Activated CD4-positive, alpha-beta T cell treated with anti-CD3 and anti-CD28 coated beads, Interleukin-2, amount 10 ng/mL, durations not matched to agents 24 days and 14 days (primary cell): ENCODE measurements at places on chromosomes 16 and 17.
A peak's percentile ranks its signal among the peaks of the same experiment; 100 is the strongest.

- no peak for DNase-seq
These were observed 30.0 kb downstream of the USP10 start for GRCh38 chr16:84729716-84730320.

- DNase-seq, result no peak
These were observed 126.4 kb downstream of the KCNJ2 start for GRCh38 chr17:70295731-70296130.

GRCh38 chr16:27473101-27473900 lies 71.3 kb downstream of the IL21R start:
- no peak for DNase-seq

DNA sequence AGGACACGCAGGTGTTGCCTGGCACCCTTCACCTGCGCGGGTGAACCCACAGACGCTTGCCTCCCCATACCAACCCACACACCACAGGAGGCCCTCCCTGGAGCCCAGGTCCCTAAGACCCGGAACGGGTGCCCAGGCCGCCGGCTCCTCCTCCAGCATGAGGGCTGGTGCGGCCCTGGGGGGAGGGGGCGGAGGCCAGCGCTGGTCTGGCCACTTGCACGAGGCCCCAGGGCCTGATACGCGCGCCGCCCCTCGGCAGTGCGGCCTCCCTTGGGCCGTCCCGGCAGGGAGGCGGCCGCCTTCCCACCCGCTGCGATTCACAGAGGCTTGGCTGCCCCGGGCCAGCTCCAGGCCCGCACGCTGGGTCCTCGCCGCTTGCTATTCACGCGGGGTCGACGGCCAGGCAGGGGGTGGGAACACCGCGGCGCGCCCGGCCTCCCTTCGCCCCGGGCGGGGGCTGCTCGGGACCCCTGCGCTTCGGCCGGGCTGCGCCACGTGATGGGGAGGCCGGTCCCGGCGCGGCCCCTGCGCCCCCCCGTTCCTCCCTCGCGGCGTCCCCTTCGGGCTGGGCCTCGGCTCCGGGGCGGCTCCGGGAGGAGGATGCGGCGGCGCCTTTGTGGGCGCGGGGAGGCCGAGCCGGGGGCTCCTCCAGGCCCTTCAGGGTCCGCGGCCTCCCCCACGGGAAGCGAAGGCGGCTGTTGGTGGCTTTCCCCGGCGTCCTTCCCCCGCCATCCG lies 685 bp downstream of the FASN start:
- DNase-seq, result peak; percentile 81

GRCh38 chr16:75256696-75257343 lies 5.4 kb upstream of the BCAR1 start:
- DNase-seq, result no peak

DNA sequence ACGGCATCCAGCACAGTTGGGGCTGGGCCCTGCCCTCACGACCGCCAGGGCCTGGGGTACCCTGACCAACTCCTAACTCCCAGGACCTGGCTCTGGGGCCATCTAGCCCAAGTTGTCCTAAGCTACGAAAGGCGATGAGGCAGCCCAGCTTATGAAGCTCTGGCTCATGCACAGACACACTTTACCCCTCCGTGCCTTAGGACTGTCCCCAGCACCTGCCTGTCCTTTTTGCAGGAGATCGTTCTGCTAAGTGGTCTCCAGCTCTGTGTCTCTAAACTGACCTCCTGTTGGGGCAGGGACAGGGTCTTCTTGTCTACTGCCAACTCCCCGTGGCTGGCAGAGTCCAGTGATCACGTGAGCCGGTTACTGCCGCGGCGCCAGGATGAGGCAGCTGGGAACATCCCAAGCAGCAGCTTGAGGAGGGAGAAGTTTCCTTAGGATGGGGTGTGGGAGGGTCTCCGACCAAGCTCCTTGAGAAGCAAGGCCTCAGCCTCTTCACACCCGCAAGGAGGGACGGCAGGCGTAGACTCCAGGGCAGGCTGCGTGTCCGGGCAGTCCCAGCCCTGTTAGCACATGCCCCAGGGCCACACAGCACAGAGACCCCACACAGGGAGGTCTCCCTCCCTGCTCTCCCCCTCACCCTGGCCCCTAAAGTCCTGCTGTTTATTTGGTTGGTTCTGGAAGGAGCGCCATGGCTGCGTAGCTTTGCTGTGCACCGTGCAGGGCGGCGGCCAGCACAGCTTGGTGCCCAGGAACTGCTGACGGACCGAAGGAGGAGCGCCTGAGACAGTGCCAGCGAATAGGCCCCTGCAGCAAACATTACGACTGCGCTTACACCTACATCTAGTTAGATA lies 16.4 kb upstream of the METRNL start:
- DNase-seq, result no peak

DNA sequence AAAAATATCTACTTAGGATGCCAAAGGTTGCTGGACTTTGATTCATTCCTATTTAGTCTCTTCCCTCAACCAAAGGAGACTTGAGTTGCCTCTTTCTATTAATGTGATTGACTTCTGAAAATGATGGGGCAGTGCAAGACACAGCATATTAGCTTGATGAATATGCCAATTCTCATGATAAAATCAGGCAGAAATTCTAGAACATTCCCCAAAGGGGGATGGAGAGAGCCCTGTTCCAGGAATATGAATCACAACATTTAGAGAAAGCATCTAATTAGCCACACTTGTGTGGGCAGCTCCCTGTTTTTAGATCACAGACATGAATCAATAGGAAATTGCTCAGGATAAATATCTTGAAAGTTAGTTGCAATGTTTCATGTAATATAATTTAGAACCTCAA lies 584.0 kb upstream of the CDH8 start:
- no peak for DNase-seq

DNA sequence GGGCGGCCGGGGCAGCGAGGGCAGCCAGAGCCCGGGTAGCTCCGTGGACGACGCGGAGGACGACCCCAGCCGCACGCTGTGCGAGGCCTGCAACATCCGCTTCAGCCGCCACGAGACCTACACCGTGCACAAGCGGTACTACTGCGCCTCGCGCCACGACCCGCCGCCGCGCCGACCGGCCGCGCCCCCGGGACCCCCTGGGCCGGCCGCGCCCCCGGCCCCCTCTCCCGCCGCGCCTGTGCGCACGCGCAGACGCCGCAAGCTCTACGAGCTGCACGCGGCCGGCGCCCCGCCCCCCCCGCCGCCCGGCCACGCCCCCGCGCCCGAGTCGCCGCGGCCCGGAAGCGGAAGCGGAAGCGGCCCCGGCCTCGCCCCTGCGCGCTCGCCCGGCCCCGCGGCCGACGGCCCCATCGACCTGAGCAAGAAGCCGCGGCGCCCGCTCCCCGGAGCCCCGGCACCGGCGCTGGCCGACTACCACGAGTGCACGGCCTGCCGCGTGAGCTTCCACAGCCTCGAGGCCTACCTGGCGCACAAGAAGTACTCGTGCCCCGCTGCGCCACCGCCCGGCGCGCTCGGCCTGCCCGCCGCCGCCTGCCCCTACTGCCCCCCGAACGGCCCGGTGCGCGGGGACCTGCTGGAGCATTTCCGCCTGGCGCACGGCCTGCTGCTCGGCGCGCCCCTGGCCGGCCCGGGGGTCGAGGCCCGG lies 36.1 kb upstream of the ZC3H18 start:
- peak; percentile 94 for DNase-seq

DNA sequence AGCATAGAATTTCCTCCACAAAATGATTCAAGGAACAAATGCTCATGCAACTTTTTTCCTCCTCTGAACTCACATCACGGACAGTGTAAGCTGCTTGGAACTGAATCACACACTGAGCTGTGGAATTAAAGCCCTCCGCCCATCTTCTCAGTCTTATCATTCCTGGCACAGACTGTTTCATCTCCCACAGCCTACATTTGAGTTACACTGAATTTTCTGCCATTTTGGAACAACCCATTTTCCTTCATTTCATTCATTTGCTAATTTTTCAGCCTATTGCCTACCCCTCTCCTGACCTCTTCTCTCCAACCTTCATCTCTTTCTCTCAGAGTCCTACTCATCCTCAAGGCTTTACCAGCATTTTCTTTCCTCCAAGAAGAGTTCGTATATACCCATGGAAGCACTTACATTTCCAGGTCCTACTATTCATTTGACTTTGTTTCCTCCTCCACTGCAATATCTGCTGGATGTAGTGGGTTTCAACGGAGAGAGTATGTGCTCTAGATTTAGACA lies 39.1 kb upstream of the TOM1L1 start:
- DNase-seq, result no peak

GRCh38 chr16:85137323-85138072 lies 25.2 kb upstream of the CIBAR2 start:
- DNase-seq, result no peak

- no peak for DNase-seq
These were observed 329 bp downstream of the NLK start for GRCh38 chr17:28042721-28043291.

DNA sequence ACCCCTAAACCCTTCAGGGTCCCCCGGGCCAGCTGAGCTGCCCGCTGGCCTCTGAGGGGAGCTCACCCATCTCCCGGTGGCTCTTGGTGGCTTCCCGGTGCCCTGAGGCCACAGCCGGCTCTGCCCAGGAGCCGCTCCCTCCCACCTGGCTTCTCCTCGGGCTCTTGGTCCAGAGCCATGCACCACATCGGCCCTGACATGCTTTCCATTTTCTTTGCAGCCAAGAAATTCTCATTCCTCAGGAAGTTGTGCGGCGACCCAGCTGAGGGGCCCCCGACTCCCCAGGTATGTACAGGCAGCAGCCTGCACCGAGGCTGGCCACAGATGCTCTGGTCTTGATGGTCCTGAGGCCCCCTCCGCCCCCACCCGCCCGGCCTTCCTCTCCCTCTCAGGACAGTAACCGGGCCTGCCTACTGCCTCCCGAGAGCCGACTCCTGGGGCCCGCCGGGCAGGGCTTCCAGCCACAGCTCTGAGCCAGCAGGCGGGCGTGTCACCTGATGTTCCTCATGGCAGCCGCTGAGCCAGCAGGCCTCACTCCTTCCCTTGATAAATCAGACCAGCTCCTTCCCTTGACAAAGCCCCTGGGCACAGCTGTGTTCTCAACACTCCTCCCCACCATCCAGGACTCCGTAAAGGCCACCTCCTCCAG lies 28.4 kb upstream of the ZFPM1 start:
- DNase-seq, result no peak

DNA sequence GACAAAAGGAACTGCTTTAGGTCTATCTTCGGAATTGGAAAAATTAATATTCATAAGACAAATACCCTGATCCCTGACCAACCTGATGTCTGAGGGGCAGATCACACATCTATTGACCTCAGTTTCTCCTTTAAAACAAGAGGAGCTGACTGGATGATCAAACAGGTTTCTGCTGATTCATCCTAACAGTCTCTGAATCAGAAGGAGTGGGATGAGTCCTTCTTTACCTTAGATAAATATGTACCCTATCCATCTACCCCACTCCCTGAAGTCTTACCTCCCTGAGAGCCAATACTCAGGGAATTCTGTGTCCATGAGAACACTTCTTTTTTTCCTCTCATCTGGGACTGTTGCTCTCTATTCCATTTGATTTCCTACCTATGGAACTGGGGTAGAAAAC lies 80.3 kb upstream of the CRHR1 start:
- no peak for DNase-seq
